Glutamatergic neuron (in vitro differentiated cells): ENCODE measurements at places on chromosomes 1 and 21.

- no peak for DNase-seq
Observed at GRCh38 chr1:169003864-169004516, 102.5 kb upstream of the ATP1B1 start.

DNA sequence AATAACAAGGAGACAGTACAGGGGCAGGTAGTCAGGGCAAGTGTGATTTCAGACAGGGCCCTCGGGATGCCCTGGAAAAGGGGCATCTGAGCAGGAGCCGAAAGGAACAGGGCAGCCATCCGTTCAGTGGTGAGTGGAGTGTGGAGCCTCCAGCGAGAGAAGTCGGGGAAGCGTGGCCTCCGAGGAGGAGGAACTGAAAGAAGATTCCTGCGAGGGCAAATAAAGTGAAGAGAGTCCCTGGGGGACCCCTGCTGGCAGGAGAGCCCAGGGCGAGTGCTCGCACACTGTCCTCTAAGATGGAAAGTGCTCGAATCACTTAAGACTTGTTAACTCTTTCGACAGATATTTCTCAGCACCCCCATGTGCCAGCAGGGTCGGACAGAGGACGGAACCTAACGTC is 3.5 kb upstream of the UTS2 start:
- DNase-seq = no peak

DNA sequence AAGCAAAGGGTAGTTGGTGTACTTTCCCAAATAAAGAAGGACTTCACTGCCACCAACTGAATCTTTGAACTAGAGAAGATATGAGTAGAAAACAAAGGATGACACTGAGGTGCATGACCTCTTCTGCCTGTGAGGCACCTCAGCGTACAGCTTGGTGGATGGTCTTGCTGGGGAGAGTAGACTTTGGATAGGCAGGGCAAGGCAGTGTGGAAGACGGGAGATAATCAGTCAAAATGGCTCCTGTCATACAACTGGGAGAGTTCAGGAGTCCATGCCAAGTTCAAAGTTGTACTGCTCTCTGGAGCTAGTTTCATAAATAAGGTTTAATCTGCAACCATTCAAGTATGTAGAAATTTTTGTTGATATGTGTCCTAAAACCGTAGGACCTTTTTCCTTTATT is 143.4 kb downstream of the BARHL2 start:
- DNase-seq = no peak

- peak; percentile 17 for DNase-seq
Observed at GRCh38 chr1:58401991-58402390, 144.5 kb downstream of the OMA1 start.

GRCh38 chr1:234647245-234647644 is 37.3 kb upstream of the IRF2BP2 start:
- no peak for DNase-seq

- DNase-seq = peak; percentile 86
Observed at GRCh38 chr1:243850202-243850451, at the start of gene AKT3. Gene AKT3 (minus strand): TSS chr1:243850243. CDS start chr1:243843170, 7,073 bp downstream.

- no peak for DNase-seq
Observed at GRCh38 chr1:60989749-60990713, 92.3 kb upstream of the NFIA start.

DNA sequence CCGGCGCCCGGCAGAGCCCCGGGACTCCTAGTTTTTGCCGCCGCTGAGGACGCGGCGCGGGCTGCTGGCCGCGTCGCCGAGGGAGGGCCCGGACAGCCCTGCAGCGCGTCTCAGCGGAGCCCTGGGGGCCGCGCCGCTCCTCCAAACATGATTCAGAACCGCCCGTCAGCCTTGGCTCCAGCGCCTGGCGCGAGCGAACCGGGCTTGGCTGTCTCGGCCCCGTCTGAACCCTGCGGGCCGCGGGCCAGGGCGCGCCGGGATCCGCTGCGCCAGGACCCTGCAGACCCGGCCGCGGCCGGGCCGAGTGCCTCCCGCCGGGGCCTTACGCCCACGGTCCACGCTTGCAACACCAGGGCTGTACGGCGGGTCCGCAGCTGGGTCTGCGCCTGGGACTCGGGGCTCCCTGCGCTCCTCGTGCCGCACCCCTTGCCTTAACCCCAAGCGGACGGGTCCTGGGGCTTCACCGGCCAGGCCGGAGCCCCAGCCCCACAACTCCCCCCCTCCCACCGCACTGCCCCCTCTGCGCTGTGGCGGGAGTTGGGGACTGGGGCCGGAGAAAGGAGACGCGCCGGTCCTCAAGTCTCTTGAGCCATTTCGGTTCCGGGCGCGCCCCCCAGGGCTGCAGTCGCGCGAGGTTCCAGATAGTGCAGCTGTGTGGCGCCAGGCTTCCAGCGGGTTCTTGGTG is 48.4 kb upstream of the CD34 start:
- DNase-seq = peak; percentile 55

- no peak for DNase-seq
Observed at GRCh38 chr1:109392788-109393616, 4.7 kb downstream of the SORT1 start.

DNA sequence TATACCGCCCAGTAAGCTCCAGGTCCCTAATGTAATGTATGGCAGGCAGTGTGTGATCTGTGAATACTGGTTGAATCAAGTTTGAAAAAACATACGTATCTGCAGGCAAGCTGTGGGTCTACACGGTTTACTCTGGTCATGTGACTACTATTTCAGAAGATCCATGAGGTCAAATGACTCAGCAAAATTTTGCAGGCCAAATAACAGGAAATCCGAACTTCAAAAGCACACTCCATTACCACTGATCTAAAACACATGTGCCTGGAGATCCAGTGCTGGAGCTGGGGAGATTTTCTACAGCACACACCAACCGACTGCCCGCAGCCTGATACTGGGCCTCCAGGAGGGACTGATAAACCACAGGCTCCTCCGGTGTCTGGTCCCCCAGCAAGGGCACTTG is 64.5 kb upstream of the SLC44A3 start:
- DNase-seq = no peak

GRCh38 chr1:2990376-2991115 is 30.7 kb upstream of the ACTRT2 start:
- no peak for DNase-seq

- no peak for DNase-seq
Observed at GRCh38 chr1:107529511-107530149, 388.8 kb downstream of the NTNG1 start.

DNA sequence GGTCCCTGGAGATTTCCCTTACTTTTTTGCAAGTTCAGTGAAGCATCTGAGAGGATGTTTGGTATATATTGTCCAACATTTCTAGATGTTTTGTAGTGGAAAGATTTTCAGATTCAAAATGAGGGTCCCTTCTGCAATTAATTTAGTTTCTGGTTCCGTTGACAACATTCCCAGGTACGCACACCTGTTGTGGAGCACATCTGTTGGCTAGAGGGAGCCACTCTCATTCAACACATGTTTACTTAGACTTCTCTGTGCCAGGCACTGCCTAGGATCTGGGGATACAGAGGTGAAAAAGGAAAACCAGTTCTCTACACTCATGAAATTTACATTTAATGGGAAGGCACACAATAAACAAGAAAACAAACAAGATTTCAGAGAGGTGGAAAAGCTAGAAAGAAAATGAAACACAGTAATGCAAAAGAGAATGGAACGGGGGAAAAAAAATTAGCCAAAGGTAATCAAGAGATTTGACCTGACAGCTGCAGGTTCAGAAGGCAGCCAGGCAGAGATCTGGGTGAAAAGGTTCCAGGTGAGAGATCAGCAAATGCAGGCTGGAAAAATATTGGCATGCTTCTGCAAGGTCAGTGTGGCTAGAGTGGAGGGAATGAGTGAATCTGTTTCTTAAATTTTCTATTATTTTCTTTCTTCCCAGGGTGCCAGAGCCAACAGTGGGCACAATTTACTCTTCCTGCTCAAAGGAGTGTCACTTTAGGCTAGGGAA is 48.4 kb upstream of the KAZN start:
- no peak for DNase-seq

- DNase-seq = no peak
Observed at GRCh38 chr1:42923367-42924081, 35.1 kb downstream of the SLC2A1 start.

DNA sequence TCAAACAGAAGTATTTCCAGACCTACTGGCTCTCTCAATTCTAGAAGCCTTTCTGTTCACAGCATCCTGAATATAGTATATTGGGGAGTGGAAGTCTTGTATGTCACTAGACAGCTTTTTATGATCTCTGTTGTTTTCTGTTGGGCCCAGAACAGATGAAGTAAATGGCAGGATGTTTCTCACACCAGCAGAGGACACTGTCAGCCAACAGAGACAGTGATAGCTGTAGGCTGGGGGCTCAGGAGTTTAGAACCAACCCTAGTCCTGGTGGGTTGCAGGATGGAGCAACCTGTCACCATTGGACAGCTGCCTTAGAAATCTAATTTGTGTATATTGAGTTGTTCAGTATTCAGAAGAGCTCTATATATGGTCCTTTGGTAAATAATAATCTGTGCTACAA is 16.9 kb downstream of the AGO1 start:
- no peak for DNase-seq

GRCh38 chr1:119679223-119679622 is 31.2 kb upstream of the ZNF697 start:
- DNase-seq = no peak

- no peak for DNase-seq
Observed at GRCh38 chr1:234845836-234846235, 235.9 kb upstream of the IRF2BP2 start.

DNA sequence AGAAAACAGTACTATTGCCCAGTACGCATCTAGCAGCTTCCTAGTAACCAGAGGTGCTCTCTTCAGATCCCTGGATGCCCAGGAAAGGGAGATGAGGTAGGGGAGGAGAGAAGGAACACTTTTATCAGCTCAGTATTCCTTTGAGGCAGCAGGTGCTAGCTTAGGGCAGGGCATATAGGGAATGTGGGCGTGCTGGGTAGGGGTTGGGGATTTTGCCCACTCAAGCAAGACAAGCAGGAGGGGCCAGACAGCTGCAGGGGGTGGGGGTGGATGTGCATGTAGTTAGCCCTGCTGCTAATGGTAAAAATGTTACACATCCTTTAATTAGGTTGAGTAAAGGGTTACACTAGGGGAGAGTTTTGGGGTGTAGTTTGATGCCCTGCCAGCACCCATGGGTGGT is 18.1 kb upstream of the AVPR1B start:
- no peak for DNase-seq

GRCh38 chr1:65440915-65441314 is 20.4 kb downstream of the LEPR start:
- no peak for DNase-seq

DNA sequence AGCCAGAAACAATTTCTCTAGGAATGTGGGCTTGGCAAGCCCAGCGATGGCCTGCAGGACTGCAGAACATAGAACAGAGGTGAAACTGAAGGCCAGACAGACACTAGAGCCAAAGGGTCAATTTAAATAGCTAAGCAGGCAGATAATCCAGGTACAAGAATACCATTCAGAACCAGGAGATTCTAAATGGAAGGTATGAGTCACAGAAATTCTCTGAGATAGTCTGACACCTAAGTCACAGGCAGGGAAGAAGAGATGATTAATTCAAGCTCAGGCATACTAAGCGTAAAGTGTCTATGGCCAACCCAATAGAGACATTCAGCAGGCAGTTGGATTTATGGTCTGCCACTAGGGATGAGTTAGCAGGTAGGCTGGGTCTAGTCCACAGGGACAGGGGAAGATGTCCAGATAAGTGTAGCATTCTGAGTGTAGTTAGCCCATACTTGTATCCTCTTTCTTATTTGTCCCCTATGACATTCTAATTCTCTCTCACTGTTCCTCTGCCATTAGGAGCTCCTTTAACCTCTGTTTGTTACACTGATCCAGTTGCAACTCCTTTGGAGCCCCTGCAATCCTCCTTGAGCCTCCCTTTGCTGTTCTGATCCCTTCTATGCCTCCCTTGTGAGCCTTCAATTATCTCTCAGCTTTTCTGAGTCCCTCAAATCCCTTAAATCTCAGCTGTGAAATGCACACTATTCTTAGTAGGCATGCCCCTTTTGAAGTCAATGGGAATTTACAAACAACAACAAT is 383.8 kb downstream of the LMO4 start:
- DNase-seq = no peak

DNA sequence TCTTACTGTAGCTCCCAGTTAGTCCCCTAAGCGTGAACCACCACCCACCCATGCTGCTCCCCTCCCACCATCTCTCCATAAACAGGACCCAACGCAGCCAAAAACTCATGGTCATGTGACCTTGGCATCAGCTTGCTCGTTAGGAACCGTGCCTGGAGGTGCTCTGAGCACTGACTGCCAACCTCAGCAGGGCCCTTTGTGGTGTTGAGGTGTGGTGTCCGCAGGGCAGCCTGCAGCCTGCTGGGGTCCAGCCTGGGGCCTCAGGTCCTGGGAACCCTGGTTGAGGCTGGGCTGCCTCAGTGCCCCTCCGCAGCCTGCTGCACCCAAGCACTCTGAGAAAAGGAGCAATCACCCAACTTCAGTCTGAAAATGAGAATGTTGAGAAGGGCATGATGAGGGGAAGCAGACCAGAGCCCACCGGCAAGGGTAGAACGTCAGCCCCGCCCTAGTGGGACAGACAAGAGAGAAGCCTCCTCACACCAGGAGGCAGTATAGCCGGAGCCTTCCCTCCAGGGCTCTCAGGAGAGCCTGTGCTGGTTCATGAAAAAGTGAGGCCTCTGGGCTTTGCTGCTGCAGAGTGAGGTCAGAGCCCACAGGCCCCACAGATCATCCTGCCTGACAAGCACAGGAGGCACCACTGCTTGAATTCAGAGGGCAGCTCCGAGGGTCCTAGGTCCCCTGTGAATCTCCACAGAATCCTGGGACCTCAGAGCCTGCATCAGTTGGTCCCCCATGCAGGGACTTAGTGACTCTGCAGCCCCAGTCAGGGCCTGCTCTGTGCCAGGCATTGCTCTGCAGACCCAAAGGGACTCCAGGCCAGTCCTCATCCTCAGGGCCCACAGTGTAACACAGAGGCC is 4.9 kb upstream of the COL6A2 start:
- no peak for DNase-seq

GRCh38 chr1:205619376-205619775 is 12.4 kb downstream of the ELK4 start:
- DNase-seq = no peak

DNA sequence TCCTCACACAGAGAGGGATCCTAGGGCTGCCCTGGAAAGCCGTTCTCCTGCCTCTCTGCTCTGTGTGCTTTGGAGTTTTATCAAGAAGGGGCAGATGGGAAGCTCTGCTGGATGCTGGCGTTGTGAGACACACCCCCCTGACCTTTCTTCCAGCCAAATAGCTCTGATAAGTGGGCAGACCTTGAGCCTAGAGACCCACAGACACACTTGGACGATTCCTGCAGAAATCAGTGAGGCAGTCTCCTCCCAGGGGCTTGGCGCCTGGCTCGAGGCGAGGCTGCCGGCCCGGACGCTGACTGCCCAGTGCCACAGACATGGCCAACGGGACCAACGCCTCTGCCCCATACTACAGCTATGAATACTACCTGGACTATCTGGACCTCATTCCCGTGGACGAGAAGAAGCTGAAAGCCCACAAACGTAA is at the start of gene MRAP:
TSS of gene MRAP (plus strand) at position 198 of the 424 bp plus-strand sequence. CDS start at position 315, 117 bp downstream.
- no peak for DNase-seq

DNA sequence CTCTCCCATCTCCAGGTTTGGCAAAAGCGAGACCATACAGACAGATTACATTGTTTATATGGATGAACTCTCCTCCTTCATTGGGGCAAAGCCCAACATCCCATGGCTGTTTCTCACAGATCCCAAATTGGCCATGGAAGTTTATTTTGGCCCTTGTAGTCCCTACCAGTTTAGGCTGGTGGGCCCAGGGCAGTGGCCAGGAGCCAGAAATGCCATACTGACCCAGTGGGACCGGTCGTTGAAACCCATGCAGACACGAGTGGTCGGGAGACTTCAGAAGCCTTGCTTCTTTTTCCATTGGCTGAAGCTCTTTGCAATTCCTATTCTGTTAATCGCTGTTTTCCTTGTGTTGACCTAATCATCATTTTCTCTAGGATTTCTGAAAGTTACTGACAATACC is 26.4 kb downstream of the FMO3 start:
- no peak for DNase-seq

GRCh38 chr1:53241828-53242227 is 3.5 kb upstream of the MAGOH start:
- DNase-seq = no peak
